ENCODE measurements at places on chromosomes 4 and X. TPM values are rescaled to one million over a fixed set of nuclear protein-coding genes. Genes with fewer than 3 reads are reported as not detected.

Gene PDHA1
- 126 TPM for total RNA-seq

Gene GAGE12J
- not detected for total RNA-seq

Gene TMSB15A
- total RNA-seq = not detected

DNA sequence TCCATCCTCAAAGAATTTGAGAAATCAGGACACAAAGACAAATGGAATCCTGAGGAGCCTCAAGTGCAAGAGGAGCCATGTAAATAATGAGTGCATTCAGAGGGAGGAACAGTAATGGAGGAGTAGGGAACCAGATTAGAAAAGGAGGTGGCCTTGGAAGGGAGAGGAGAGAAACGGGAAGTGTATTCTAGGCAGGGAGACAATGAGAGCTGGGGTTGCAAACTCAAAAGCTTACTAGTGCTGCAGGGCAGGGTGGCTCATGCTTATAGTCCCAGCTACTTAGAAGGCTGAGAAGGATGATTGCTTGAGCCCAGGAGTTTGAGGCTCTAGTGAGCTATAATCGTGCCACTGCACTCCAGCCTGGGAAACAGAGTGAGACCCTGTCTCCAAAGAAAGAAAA lies 113.2 kb upstream of the LSM6 start:
- no peak for DNase-seq

DNA sequence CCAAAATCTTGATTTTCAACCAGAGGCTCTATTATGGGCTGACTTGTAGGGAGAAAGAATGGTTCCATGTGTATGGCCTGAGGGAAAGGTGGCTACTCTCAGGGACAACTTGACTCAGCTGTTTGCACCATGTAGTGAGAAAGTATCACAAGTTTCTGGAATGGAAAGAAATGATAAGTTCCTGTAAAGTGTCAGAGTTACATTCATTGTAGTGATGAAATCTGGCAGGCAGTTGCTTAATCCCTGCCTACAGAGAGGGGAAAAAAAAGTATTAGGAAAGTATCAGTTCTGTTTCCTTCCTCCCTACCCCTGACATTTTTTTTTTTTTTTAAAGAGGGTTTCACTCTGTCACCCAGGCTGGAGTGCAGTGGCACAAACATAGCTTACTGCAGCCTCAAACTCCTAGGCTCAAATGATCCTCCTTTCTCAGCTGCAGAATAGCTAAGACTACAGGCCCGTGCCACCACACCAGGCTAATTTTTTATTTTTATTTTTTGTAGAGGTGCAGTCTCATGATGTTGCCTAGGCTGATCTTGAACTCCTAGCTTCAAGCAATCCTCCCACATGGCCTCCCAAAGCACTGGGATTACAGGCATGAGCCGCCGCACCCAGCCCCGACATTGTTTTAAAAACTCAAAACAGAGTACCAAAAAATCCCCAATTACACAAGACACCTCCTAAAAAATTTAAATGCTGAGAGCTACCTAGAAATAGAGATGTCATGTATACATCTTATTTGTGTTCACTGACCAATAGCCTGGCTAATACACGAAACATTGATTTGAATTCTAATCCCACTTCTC lies 4.8 kb upstream of the FBXL5 start:
- DNase-seq = no peak

GRCh38 chrX:76555816-76556215 lies 128.3 kb downstream of the MAGEE1 start:
- DNase-seq = no peak

DNA sequence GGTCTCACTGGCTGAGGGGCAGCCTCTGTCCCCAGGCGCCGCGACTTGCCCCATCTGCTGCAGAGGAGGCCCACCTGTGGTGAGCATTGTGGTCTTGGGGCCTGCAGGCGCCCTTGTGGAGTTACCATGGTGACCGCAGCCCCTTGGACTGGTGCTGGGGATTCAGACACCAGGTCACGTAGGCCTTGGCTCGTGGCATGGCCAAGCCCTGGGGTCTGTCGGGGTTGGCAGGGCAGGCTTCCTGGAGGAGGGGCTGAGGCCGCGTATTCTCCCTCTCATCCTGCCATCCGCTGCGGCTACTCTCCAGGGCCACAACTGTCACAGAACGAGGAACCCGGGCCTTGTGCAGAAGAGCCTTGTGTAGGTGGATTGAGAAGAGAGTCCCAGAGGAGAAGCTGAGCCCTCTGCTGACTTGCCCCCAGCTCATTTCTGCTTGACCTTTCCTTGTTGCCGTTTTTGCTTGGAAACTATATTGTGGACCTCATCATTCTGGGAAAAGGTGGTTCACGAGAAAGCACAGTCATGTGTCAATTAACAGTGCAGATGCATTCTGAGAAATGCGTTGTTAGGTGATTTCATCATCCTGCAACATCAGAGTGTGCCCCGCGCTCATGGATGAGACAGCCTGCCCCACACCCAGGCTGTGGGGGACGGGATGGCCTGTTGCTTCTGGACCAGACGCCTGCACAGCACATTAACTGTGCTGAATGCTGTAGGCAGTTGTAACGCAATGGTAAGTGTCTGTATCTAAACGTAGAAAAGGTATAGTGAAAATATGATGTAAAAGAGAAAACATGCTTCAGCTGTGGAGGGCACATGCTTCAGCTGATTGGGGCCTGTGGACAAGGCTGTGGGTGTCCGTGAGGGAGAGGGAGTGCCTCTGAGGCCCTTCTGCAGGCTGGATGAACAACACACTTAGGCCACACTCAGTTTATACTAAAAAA lies 38.5 kb downstream of the TRMT44 start:
- DNase-seq = no peak

DNA sequence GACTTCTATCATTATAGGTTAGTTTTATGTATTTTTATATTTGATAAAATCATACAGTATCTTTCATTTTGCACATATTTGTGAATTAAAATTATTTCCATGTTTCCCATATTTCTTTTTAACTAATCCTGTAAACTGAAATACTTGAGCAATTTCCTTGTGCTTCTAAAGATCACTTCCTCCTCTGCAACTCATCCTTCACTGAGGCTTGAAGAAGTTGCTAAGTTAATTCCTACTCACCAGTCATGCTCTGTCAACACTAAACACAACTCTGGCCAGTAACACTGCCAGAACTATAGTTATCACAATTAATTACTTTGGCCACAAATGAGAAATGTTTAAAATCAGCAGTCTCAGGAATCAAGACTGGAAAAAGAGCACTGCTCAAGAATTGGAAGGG lies 6.7 kb downstream of the SPATA4 start:
- DNase-seq = no peak

DNA sequence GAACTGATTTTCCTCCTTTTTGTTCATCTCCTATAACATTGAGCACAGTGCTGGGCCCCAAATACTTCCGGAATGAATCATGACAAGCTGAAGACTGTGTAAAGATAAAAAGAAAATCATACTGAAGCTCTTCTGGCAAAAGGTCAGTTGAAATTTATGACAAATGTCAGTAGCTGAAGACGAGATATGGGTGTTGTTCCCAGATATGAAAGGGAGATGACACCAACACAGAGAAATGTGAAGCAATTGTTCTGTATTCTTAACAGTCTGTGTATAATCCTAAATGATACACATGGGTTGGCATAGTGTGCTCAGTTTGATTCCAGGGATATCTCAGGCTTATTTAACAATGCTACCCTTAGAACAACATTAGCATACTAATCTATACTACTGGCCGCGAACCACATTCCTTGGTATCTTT lies 170.5 kb upstream of the PITX2 start:
- DNase-seq = no peak

All from ureter (tissue), 1 donor.